NCI-H2081 treated with DMSO at 0.1 percent for 48 hours (cell line): ENCODE measurements at places on chromosomes 12 and 14.

DNA sequence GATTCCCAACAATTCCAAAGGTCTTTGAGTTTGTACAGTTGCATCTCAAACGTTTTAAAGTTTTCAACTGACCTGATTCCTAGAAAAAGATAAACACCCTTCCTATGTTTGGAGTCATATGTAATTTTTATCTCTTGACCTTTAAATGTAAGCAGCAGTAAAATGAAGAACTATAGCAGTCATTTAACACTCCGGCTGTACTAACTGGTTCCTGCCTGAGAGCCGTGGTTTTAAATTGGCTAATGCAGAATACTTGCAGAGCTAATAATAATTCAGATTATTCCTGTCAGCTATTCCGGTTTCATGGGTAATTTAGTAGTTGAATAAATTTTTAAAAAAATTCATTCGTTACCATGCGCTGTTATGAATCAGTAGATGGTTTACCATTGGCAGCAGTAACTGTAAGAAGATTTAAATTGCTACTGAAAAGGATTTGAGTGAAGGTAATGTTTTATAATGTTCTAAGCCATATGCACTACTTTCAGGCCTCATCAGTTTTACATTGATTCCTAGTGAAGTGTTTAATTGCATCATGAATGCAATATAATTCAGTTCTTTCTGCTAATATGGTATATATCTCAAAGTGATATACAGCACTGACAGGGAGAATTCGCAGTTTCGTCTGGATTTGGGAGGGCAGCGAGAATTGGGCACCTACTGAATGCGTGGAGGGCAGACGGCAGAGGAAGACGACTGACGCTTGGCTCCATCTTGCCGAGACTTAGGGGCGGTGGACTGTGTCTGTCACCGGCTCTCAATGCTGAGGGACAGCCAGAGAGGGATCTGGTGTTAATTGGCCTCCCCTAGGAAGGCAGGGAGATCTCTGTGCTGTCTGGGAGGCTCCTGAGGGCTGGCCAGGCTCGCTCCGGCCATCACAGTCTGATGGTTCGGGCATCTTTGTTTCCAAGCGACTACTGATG lies 217.7 kb downstream of the PHETA1 start:
- DNase-seq, result no peak

GRCh38 chr12:10986812-10987211 lies at the start of gene TAS2R50:
Gene TAS2R50, minus strand, starts transcription at chr12:10986912. Its CDS starts 52 bp downstream, at chr12:10986860.
- no peak for DNase-seq

GRCh38 chr12:16027002-16027401 lies 115.9 kb downstream of the DERA start:
- DNase-seq, result no peak

- no peak for DNase-seq
These were observed 37.4 kb downstream of the RERG start for GRCh38 chr12:15183821-15184220.

- no peak for DNase-seq
These were observed 73.1 kb upstream of the PWP1 start for GRCh38 chr12:107612508-107612907.

GRCh38 chr14:90508536-90509254 lies 111.9 kb downstream of the CALM1 start:
- no peak for DNase-seq

DNA sequence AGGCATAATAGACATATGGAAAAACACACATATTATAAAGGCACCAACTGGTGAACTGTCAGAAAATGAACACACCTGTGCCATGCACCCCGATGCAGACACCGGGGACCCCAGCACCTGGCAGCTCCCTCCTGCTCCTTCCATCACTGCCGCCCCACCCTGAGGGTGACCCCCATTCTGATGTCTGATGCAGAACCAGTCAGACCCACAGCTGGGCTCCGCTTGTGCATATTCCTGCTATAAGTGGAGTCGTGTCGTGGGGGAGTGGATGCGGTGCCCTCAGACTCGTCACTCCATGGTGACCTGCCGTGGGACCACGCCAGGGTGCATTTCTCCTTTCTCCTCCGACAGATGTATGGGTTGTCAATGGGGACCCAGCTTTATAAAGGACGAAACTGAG lies 45.7 kb upstream of the MEG3 start:
- no peak for DNase-seq

DNA sequence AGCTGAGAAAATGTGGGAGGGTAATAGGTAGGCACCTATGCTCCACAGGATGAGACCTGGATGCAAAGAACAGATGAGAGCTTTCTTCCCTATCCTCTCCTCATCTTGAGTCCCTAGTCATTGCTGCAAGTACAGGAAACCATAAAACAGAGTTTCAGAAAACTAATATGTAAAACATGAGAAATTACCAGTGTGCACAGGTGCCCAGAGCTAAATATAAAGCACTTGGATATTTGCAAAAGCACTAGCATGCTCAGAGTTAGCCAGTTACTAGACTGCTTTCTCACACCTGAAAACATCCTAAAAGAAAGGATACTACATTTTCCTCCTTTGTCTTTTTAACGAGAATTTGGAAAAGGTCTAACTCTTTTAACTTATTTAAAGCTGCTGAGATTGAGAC lies 324.3 kb downstream of the DAD1 start:
- DNase-seq, result no peak

DNA sequence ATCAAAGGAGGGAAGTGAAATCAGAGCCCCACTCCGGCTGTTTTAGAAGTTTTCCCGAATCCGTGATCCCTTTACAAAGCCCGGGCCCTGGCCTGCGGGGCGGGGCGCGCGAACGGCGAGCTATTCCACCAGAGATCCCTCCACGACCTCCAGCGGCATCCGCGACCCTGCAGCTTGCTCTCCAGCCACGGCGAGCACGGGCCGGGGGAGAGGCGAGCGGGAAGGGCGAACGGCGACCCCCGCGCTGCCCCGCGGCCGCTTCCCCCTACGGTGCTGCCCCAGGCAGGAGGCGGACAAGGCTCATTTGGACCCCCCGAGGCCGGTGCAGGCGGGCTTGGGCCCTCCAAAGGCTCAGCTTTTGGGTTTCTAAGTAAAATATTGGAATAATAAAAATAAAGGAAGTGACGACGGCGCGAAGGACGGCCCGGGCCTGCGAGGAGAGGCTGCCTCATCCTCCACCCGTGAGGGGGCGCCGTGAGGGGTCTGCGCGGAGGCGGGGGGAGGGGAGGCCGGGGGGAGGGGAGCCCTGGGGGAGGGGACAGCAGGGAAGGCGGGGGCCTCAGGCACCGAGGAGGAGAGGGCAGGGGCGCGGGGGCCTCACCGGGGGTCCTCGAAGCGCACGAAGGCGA lies 613 bp downstream of the SRSF9 start:
- no peak for DNase-seq

GRCh38 chr12:13428538-13429265 lies 232.2 kb downstream of the EMP1 start:
- peak; percentile 27 for DNase-seq

DNA sequence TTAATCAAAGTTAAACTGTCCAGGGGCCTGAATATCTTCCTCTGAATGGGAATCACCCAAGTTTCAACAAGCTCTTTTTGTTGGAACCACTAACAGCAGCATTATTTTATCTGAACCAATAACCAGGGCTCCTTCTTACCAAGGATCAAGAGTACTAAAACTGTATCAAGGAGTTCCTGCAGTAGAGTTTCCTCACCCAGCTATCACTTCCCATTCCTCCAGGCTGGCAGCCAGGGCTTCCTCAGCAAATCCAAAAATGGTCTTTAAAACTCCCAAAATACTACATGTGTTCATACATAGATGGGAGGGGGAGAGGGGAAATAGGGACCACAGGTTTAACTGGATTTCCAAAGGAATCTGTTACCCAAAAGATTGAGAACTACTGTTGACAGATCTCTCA lies 10.5 kb downstream of the FMNL3 start:
- no peak for DNase-seq
